CD4-positive, alpha-beta T cell treated with Interleukin-17A for 1 hour (primary cell): ENCODE measurements at places on chromosomes 16 and 17.
A peak's percentile ranks its signal among the peaks of the same experiment; 100 is the strongest.

GRCh38 chr17:72822358-72823023 is 270.0 kb downstream of the SLC39A11 start:
- DNase-seq: no peak

- no peak for DNase-seq
Observed at GRCh38 chr17:57860414-57860999, 10.7 kb upstream of the MRPS23 start.

DNA sequence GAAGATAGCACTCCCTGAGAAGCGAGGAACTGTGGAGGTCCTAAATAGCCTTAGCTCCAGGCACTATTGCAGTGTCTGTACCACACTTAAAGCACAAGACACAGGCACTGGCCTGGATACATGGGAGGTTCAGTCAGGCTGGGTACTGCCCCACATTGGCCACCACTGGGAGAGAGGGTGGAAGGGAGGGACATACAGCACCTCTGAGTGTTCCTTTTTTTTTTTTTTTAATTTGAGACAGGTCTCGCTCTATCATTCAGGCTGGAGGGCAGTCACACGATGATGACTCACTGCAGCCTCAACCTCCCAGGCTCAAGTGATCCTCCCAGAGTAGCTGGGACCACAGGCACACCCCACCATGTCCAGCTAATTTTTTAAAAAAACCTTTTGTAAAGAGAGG is 1.4 kb downstream of the GSG1L2 start:
- DNase-seq: no peak

GRCh38 chr16:87484487-87485331 is 8.1 kb downstream of the ZCCHC14 start:
- DNase-seq: no peak

- no peak for DNase-seq
Observed at GRCh38 chr16:23528644-23529310, 18.5 kb upstream of the GGA2 start.

- DNase-seq: peak; percentile 80
Observed at GRCh38 chr16:70430667-70431536, 8.0 kb downstream of the ST3GAL2 start.

GRCh38 chr17:27762527-27763305 is 37.6 kb downstream of the NOS2 start:
- DNase-seq: no peak

DNA sequence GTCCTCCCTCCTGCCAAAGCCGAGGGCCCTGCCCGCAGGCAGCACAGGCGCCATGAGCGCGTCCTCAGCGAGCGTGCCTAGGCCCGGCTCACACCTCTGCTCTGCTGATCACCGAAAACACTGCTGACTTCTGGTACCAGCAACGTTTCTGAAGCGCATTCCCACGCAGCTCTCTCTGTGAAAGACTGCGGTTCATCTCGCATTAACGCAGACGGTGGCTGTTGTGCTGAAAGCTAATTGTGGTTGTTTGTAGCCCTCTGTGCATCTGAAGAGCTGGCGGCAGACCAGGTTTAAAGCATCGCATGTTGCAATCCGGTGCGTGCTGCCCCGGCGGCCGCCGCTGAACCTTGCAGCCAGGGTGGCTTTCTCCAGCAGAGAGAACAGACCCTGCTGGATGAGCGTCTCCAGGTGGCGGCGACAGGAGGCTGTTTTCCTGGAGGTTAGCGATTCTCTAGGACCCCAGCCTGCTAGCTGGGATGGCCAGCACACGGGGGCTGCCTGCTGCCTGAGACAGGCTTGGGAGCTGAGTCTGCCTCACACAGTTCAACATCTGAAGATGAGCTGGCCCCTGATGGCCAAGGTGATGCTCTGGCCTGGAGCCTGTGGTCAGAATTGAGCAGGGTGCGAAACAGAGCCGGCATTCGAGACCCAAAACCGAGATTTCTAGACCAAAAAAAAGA is 49.8 kb upstream of the CHMP6 start:
- DNase-seq: no peak

- no peak for DNase-seq
Observed at GRCh38 chr16:54034684-54035083, 251.9 kb downstream of the IRX3 start.

- DNase-seq: no peak
Observed at GRCh38 chr16:4830408-4830807, 16.7 kb downstream of the GLYR1 start.

DNA sequence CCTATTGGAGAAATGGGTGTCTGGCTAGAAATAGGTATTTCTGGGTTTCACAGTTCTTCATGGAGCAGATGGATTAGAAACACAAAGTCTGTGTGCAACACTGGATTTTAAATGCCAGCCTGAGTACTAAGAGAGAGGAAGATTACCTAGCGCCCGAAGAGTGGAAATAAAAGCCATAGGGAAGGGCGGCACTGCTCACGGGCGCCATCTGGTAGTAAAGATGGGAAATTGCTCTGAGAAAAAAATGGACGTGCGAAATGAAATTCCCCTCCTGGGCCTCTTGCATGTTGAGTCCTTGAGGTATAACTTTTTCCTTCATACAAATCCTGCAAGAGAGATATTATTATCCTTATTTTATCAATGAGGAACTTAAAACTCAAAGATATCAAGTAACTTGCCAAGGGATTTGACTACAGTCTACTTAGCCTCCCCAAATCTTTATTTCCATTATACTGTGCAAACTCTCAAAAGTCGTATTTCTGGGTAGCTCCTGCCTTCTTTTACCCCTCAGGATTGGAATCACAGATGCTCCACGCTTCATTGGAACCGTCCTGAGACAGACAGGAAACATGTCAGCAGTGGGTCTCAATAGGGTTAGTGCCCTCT is 72.8 kb downstream of the MMD start:
- DNase-seq: peak; percentile 62

GRCh38 chr17:45924332-45924820 is 30.0 kb downstream of the MAPT start:
- DNase-seq: no peak

DNA sequence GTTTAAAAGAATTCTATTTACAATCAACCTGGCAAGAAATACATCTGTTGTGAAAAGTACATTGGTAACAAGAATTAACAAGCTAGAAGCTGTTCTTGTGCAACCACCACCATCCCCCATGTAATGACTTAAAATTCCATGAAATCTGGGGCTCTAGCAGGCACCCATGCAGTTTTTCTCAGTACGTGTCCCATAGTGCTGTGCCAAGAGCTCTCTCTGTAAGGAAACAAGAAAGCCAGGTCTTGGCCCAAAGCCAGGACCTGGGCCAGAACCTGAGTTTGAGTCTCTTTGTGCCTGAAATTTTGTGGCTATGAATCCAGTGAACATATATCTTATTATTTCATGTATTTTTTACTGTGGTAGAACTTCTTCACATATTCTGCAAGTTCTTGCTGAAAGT is 46.6 kb downstream of the NUP93 start:
- DNase-seq: no peak

GRCh38 chr17:32349503-32349853 is 479 bp upstream of the ZNF207 start:
- no peak for DNase-seq

DNA sequence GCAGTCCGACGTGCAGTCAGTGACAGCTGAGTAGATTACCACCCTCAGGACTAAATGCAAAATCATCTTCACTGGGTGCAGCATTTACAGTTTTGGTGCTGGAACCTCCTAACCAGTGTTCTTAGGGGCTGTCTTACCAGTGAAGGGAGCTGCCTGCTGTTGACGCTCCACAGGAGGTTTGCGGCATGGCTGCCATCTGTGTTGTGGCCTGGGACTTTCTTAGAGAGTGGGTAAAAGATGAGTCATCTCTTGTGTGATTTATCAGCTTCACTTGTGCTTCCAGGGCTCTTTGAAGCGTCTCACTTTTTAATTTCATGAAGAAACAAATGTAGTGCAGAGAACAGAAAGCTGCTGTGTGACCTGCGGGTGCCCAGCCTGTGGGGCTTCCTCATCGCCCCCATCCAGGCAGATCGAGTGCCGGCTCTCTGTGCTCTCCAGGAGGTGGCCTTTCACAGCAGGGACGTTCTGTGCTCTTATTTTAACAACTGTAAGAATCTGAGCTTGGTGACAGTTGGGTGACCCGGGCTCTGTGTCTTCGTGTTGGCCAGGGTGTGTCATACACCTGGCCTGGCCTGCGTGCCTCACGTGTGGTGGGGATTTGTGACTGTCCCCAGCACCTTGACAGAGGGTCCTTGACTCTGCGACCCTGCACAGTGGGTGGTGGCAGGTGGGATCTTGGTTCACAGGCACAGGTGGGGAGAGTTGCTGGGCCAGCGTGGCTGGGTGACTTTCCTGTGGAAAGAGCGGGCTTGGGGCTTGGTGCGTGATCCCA is 24.3 kb upstream of the ZNF750 start:
- peak; percentile 91 for DNase-seq

- DNase-seq: peak; percentile 83
Observed at GRCh38 chr17:46002311-46002972, 3.4 kb downstream of the STH start.

DNA sequence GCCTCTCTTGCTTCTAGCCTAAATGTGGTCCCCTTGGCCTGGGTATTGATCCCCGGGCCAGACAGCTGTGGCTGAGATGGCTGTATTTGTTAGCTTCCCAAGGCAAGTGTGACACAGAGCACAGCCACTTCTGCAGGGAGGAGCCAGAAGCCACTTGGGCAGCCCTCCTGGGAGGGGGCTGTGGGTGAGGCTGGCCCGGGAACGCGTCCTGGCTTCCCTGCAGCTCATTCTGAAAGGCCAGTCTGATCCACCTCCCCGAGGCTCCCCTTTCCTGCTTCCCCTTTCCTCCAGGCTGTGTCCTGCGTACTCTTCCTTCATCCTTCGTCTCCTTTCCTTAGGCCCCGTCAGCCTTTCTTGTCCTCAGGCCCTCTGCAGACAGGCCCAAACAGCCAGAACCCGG is 8.0 kb downstream of the SERPINF2 start:
- no peak for DNase-seq

- DNase-seq: no peak
Observed at GRCh38 chr17:60901806-60902205, 224.2 kb downstream of the BCAS3 start.

DNA sequence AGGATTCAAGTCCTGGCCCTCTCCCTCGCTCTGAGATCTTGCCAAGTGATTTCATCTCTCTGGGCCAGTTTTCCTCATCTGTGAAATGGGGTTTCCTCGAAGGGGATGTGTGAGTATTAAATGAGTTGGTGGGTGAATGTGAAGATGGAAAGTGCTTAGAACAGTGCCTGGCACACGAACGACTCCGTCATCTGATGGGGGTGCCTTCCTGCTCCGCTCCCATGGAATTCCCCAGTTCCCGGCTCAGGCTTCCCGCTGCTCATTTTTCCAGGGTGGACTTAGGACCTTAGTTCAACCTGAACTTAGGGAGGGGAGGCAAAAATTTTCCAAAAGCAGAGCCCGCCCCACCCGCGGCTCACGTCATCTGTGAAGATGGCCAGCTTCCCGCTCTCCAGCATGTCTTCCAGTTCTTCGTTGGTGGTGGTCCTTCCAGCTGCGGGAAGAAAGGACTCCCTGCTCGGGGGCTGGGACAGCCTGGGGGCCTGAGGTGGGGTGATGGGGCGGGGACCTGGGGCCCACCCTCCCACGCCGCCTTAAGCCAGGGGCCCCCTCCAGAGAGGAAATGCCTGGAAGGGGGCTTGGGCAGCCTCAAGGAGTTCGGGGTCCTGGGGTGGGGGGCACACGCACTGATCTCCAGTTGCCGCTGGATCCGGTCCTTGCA is 11.4 kb downstream of the HSD3B7 start:
- DNase-seq: no peak
